ENCODE measurements at places on chromosomes 3 and 15.

- DNase-seq = no peak
Observed at GRCh38 chr15:40052604-40053003, 13.6 kb upstream of the SRP14 start.

DNA sequence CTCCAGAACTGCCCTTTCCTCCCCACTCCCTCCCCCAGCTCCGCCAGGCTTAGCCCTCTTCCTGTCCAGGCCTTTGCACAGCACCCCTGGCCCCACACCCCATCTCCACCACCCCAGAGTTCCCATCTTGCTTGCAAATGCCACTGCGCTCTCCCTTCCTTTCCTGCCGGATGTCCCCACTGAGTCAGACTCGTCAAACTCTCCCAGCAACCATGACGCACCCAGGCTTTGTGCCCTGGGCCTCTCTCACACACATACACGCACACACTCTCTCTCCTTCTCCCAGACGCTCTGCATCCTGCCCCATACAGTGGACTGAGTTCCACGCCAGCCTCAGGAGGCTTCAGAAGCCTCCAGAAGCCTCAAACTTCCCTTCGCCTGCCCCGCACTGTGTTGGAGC is 2.8 kb upstream of the CCDC9B start:
- no peak for DNase-seq

DNA sequence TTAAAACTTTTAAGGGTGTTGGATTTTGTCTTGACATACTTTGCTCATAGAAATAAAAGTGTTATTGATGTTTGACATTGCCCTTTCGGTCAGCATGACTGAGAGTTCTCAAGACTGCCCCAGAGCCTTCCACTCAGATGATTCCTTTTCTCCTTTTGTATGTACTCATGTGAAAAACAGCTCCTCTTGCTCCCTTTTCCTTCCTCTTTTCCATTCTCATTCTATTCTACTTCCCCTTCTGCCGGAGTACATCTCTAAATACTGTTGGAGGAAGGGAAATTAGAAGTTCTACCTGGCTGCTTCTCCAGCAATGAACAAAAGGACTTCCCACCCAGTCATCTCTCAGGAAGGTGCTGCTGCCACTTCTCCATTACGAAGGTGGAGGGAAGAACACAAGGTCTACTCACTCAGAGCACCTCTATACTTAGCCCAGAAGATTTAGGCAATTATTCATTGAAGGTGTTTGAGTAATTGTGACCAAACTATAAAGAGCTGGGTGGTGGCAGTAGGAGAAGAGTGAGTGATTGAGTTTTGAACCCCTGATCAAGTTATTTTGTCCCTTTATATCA is 163.8 kb upstream of the MBNL1 start:
- no peak for DNase-seq

DNA sequence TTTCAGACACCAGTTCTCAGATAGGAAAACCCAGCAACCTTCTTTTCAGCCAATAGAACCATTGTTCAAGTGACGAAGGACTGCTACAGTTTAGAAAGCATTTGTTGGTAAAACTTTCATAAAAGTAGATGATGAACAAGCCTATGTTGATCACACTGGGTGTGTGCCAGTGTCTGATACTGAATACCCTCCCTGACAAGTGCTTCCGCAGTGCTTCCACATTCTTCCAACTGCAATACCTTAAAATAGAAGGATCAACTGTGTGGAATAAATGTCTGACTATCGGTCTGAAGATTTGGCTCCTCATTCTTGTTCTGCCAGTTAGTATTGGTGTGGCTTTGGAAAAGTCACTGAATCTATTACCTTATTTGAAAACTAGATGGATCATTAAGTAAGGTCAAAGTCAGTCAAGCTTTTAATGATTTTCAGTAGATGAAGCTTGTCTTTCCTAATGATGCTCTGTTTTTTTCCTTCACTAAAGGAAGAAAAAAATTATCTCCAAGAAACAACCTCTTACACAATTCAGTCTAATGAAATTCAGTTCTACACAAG is 479.4 kb upstream of the CBLB start:
- DNase-seq = no peak

Data from progenitor cell of endocrine pancreas (in vitro differentiated cells).